HCT116 (cell line): ENCODE measurements at places on chromosomes 12 and 14.

- no peak for DNase-seq
These were observed 35.1 kb downstream of the NIN start for GRCh38 chr14:50795909-50796308.

DNA sequence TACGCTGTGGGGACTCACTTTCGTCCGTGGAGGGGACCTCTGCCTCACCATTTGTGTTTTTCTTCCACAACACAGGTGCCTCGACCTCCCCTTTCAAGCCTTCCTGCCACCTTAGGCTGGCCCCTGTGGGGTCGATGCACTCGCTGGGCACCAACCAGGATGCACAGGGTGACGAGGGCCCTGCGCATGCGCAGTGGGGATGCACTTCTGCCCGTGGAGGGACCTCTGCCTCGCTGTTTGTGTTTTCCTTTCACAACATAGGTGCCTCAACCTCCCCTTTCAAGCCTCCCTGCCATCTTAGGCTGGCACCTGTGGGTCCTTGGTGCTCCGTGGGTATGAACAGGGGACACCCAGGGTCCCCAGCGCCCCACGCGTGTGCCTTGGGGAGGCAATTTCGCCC is 356.8 kb downstream of the ALG10 start:
- no peak for DNase-seq

- DNase-seq = no peak
These were observed 32.0 kb upstream of the LMNTD1 start for GRCh38 chr12:25585021-25585523.

DNA sequence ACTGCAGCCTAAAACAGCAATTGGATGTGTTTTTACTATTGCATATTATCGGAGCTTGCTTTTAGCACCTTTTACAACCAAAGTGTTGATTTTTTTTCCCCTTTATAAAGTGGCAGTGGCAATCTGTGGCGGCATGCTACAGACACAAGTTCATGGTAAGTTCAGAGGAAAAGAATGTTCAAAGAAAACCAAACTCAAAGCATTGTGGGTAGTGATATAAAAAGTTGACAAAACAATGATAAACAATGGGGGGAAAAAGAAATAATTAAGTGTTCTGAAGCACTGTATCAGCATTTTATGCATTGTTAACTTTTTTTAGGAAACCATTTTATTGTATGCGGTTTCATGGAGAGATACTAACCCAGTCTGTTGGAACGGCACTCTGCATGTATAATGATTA is 492.0 kb upstream of the SOX5 start:
- DNase-seq = no peak

- DNase-seq = no peak
These were observed 272.0 kb upstream of the E2F7 start for GRCh38 chr12:77337362-77337761.

GRCh38 chr12:52910248-52910883 is 5.5 kb upstream of the KRT8 start:
- no peak for DNase-seq

GRCh38 chr12:53160000-53160399 is 20.5 kb upstream of the ZNF740 start:
- no peak for DNase-seq

- DNase-seq = no peak
These were observed 166.3 kb upstream of the TRHDE start for GRCh38 chr12:72105849-72106248.

- no peak for DNase-seq
These were observed 334.5 kb downstream of the CACNA1C start for GRCh38 chr12:2387103-2387834.

GRCh38 chr12:121806009-121806545 is 2.3 kb downstream of the SETD1B start:
- no peak for DNase-seq

DNA sequence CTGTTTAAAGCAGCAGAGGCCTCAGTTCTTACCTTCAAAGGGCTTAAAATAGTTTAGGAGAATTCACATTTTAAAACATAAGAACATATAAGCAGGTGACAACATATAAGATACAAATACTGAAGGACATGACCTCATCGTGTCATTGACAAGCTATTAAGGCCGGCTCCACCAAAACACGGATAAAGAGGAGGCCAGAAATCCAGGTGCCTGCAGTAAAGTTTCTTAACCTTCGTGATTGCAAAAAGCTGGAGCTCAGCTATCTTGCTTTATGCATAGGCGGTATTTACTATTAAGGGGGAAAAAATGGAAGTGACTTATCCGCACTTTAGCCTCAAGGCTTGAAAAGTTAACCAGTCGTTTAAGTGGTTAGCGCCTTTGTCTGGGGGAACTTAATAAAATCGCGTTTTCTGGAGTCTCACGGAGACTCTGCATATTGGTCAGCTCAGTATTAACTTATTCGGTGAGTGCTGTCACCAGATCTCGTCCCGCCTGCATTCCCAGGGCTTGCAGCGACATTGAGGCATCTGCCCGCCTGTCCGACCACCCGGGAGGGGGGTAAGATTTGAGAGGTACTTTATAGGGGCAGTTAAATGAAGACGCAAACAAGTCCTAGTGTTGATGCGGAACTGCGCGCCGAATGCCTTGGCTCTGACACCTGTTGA is 1.1 kb upstream of the SP1 start:
- DNase-seq = no peak

DNA sequence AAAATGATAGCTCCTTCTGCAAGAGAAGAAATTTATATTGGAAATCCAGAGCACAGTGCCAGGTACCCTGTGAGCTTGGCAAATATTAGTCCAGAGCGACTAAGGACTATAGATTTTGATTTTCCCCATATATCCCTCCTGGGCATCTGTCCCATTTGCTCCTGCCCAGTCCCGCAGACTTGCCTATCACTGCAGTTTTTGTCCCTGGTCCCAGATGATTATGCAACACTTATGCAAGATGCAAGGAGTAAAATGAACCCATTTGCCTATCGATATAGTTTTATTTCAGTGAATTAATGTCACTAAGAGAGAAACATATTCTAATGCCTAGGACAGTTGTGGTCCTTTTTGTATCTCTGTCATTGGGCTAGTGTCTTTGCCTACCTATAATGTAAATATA is 215.9 kb upstream of the BMP4 start:
- no peak for DNase-seq

GRCh38 chr12:92055877-92056276 is 89.8 kb downstream of the BTG1 start:
- DNase-seq = no peak

GRCh38 chr14:75539561-75540478 is 17.6 kb downstream of the BATF start:
- no peak for DNase-seq

GRCh38 chr12:19179986-19180385 is 50.5 kb downstream of the PLEKHA5 start:
- DNase-seq = no peak

GRCh38 chr14:75907756-75908359 is 73.9 kb downstream of the TGFB3 start:
- no peak for DNase-seq

GRCh38 chr12:31931796-31932715 is 27.2 kb upstream of the RESF1 start:
- no peak for DNase-seq

DNA sequence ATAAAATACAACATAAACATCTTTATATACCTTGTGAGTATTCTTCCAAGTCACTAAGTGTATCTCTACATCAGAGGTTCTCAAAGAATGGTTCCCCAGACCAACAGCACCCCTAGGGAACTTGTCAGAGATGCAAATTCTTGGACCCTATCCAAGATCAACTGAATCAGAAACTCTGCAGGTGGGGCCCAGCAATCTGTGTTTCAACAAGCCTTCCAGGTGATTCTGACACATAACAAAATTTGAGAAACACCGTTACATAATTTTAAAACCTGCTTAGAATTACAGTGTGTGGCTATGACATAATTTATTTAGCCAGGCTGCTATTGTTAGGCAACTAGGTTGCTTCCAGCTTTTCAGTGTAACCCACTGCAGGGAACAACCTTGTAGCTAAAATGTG is 49.8 kb downstream of the NTN4 start:
- DNase-seq = no peak

- no peak for DNase-seq
These were observed 188.1 kb downstream of the ANO4 start for GRCh38 chr12:100982511-100983183.

DNA sequence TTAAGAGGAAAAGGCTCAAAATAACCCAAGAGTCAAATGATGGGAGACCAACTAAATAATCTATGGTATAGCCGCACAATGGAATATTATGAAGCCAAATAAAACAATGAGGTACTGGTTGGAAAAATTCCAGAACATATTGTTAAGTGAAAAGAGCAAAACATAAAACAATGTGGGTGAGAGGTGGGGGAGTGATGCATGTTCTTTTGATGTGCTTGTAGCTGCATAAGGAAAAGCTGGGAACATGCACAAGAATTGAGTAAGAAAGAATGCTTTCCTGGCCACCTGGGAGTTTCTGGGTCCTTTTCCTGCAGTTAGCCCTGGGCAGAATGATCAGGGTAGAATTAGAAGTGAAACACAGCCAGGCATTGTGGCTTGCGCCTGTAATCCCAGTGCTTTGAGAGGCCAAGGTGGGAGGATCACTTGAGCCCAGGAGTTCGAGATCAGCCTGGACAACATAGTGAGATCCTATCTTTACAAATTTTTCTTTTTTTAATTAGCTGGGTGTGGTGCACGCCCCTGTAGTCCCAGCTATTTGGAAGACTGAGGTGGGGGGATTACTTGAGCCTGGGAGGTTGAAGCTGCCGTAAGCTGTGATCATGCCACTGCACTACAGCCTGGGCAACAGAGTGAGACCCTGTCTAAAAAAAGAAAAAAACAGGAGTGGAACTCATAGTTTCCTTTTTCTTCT is 7.9 kb downstream of the ABCB9 start:
- no peak for DNase-seq

DNA sequence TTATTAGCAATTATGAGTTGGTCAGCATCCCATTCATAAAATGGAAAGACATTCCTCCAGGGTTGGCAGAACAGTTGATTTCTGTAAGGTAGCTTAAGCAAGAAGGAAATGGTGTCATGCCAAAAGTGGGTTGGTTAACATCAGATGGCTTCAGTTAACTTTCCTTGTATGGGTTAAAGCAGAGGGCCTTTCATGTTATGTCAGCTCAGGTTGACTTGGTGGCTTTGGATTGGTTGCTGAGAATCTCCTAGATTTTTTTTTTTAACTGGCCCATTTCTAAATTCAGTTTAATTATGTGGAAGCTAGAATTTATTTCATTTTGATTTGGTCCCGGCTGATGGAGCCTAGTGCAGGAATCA is 87.8 kb downstream of the BBS10 start:
- no peak for DNase-seq

GRCh38 chr12:16385782-16386646 is 38.6 kb downstream of the MGST1 start:
- no peak for DNase-seq

DNA sequence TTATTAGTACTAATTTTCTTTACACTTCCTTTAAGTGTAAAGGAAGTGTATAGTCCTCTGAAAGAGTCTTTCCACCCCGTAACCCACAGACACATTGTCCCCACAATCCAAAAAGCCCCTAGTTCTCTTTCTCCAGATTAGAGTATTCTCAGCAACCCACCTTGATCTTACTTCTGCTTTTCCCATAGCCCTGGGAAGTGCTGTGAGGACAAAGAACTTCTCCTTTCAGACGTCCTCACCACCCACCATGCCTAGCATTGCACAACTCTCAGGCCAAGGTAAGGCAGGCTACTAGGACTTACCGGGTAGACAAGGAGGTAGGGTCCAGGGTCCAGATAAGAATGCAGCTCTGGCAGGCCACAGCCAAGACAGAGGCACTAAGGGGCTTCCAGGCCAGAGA is 7.4 kb downstream of the AAAS start:
- no peak for DNase-seq

DNA sequence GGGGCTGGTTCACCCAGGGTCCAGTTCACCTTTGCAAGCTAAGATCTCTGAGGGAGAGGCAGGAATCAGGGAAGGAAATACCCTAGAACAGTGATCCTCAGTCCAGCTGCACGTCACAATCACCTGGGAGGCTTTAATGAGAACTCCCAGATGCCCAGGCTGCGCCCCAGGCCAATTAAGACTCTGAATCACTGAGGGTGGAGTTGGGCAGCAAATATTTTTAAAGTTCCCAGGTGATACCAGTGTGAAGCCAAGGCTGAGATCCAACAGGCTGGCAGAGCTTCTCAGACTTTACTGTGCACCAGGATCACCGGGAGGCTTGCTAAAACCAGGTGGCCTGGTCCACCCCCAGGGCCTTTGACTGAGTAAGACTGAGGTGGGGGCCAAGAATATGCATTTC is 23.8 kb downstream of the MYL2 start:
- no peak for DNase-seq

DNA sequence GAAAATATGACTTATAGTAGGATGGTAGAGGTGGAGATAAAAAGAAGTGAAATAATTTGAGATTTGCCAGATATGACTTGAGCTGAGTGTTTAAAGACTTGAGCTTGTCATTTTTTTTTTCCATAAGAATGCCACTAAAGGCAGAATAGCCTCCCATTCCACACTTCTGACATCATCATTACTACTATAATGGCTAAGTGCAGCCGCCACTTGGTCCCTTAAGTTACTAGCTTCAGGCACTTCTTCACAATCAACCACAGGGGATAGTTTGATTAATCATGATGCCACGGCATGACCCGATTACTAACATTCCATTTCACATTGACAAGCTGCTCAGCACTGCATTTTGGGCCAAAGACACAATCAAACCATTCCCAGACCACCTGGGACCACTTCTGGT is 127.9 kb downstream of the EFCAB11 start:
- DNase-seq = no peak

GRCh38 chr14:65832431-65833266 is 420.1 kb downstream of the FUT8 start:
- no peak for DNase-seq

DNA sequence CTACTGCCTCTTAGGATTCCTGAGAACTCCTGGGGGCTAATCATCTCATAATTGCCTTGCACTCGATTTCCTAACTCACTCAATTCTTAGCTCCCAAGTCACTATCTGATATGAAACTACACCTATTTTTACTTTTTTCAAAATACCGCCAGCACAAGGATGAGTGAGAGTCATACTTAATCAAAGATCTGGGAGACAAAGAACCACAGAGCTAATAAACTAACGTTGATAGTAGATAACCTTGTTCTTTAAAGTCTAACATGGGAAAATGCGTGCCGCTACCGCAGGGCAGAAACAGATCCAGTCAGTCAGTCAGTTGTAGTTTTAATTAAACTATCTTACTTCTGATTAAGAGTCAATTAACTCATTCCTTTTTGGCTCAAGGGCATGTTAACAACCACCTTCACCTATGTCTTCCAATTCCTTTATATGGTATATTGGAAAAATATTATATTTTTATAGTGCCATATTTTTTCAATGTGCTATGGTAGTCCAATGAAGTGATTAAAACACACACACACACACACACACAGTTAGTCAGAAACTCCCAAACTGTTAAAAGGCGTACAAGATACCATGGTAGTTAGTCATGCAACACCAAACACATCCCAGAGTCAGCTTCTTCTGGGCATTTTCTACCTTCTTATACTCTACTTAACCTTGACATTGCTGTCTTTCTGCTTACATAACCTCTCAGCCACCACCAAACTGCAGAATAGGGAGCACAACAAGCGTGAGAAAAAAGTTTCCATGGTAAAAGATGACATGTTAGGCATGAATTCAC is 114.0 kb downstream of the KLHL28 start:
- no peak for DNase-seq

GRCh38 chr14:73754911-73755360 is 40.8 kb upstream of the PNMA1 start:
- no peak for DNase-seq
